ENCODE measurements at places on chromosomes 6 and 20.

DNA sequence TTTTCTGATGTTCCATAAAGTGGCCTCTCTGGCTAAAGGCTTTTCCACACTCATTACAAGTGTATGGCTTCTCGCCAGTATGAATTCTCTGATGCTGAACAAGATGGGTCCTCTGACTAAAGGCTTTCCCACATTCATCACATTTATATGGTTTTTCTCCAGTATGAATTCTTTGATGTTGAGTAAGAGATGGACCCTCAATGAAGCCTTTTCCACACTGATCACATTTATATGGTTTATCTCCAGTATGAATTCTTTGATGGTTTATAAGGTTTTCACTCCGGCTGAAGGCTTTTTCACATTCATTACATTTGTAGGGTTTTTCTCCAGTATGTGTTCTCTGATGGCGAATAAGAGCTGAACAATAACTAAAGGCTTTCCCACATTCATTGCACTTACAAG, 20.4 kb downstream of the ZNF184 start:
- DNase-seq, result no peak

DNA sequence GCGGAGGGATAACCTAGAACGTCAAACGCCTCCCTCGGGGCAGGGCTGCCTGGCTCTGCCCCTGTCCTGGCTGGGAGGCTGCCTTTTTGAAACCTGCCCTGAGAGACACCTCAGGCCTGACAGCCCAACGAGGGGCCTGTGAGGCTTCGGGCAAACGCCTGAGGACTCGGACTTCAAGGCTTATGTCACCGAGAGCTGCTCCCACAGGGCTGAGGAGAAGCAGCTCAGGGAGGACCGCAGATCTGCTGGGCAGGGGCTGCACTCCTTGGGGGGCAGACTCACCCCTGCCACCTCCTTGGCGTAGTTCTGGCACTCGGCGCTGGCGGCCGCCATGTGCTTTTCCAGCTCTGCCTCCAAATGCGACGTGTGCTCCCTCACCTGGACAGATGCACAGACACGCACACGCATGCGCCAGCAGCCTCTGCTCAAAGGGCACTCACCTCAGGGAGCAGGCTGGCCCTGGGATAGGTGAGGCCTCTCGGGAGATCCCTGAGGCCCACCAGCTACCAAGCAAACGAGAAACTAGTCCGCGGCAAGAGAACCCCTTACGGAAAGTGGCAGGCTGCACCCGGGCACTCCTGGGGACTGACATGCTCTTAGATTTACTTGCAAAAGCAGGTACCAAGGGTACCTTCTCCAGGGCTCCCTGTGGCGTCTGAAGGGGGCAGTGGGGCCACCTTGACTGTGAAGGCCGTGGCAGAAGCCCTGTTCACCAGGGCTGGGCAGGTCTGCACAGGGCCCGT, 49.6 kb downstream of the DSTN start:
- DNase-seq, result no peak

DNA sequence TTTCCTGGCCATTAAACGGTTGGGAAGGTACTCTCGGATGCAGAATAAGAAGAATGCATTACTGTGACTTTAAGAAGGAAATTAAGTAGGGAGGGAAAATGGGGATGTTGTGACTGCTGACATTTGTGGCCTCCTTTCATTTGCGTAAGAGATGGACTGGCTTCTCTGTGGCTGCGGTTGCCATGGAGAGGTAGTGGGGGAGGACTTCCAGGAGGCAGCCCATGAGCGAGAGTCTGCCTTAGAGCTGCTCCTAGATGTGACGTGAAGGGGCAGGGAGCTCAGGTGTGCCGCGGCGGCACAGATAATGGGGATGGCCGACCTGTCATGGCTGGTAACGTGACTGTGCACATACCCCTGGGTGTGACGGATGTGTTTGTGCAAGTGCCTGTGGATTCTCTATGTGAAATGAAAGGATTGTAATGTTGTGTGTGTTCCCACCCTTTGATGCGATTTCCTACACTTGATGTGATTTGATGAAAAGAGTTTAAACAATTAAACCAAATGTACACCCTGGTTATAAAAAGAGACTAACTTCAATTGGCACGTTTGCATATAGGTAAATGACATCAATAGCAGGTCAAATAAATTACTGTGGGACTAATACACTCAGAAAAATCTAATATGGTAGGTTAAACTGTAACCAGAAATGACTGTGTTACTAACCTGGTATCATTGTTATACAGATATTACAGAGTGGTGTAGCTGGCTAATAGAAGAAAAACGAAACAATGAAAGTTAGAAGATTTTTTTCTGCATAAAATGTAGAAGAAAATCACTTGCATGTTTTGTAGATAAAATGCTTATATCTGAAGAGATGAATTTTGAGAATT, 48.9 kb downstream of the HIVEP1 start:
- DNase-seq, result no peak

GRCh38 chr20:50421356-50422340, 88.5 kb upstream of the PTPN1 start:
- no peak for DNase-seq

DNA sequence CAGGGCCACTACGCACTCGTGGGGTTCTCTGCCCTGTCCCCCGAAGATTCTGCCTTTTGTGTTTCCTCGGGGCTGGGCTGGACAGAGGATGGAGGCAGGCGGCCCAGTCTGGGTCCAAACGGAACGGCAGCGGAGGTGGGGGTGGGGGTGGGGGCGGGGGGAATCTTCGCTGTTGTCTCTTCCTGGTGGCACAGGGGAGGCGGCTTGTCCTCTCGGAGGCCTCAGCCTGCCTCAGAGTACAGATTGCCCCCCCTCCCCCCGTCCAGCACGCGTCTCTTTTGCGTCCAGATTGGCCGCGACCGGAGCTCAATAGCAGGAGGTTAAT, 1.4 kb upstream of the INSM1 start:
- DNase-seq, result no peak

DNA sequence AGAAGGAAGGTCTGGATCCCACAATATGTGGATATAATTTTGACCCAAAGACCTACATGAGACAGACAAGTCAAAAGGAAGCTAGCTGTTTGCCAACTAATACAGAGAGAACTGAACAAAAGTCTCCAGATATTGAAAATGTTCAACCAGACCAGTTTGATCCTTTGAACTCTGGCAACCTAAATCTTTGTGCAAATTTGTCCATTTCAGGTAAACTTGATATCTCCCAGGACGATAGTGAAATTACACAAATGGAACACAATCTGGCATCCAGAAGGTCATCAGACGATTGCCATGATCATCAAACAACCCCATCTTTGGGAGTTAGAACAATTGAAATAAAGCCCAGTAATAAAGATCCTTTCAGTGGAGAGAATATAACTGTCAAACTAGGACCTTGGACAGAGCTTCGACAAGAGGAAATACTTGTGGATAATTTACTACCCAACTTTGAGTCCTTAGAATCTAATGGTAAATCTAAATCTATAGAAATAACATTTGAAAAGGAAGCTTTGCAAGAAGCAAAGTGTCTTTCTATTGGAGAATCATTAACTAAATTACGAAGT, 41.9 kb upstream of the SDHAF4 start:
- no peak for DNase-seq

DNA sequence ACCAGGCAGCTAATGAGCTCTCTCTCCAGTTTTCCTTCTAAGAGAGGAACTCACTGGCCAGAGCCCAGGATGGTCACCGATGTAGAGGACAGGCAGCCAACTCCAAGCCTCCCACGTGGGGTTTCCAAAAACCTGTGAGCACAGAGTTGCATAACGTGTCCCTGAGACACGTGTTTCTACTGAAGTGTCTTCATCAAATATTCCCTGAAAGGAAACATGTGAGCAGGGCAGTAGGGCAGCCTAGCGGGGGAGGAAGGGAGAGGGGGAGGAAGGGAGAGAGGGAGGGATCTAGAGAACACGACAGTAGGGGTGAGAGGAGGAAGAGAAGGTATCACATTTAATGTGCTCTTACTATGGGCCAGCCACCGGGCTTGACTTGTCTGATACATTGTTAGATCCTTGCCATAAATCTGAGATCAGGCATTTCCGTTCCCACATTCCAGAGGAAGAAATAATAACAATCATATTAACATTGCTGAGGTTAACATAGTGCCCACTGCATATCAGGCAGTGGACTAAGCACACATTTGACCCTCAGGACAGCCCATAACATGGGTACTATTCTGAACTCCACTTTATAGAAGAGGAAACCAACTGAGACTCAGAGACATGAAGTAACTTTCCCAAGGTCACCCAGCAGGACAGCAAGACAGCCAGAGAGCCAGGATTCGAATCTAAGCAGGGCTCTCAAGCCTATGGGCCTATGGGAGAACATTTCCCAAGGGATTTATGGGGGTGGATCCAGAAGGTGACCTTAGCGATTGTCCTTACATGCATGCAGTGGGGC, 4.5 kb upstream of the SYS1 start:
- DNase-seq, result no peak

All from HEK293T (cell line).